ENCODE measurements at places on chromosomes 3 and 15.

DNA sequence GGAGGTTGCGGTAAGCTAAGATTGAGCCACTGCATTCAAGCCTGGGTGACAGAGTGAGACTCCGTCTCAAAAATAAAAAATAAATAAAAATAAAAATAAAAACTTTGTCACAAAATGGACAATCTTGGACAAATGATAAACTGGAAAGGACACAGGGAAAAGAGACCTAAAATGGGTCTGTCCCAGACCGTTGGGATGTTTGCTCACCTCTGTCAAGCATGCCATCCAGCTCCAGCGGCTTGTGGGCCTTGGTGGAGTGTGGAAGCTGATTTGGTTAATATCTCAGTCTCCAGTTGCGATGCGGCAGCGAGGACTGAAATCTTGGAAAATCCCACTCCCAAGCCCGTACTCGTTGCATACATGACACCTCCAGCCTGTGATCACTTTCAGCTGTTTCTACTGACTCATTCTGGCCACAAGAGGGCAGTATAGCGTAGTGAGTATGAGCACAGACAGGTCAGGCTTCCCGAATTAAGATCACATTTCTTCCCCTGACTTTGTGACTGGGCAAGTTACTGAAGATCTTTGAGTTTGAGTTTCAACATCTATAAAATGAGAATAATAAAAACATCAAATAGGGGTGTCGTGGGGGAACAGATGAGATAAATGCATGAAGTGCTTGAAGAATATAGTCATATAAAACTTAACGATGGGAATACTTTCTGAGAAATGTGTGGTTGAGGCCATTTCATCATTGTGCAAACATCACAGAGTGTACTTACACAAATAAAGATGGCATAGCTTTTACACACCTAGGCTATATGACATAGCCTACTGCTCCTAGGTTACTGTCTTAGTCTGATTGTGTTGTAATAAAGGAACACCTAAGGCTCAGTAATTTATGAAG, 19.6 kb upstream of the MOBP start:
- DNase-seq: peak; percentile 57

GRCh38 chr3:143726727-143727126, 121.5 kb downstream of the SLC9A9 start:
- DNase-seq: no peak

DNA sequence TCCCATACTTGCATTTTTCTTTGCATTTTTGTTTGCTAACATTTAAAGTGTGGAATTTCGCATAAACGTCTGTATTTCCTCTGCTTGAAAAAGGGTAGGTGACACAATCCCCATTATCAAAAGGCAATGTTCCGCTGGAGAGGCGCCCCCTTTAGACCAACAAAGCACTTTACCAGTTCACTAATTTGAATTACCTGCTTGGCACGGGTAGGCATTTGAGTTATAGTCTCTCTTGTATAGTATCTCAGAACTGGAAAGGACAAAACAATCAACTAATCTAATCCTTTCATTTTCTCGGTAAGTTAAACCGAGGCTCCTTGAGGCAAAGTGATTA, 775 bp upstream of the CCDC39 start:
- DNase-seq: peak; percentile 5

GRCh38 chr3:15298504-15298903, 33.9 kb downstream of the SH3BP5 start:
- DNase-seq: no peak

DNA sequence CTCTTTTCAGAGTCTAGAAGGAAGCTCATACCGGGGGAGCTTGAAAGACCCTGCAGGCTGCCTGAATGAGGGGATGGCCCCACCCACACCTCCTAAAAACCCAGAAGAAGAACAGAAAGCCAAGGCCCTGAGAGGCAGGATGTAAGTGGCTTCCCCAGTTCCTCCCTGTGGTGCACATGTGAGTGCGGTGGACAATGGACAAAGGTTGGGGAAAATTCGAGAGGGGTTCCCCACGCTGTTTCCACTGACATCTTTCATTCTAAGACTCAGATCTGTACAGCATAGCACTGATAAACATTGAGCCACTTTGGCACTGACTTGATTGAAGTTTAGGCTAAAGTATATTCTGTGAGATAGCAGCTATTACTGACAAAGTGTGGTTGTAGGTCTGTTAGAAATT, 79.5 kb upstream of the UMPS start:
- DNase-seq: no peak

DNA sequence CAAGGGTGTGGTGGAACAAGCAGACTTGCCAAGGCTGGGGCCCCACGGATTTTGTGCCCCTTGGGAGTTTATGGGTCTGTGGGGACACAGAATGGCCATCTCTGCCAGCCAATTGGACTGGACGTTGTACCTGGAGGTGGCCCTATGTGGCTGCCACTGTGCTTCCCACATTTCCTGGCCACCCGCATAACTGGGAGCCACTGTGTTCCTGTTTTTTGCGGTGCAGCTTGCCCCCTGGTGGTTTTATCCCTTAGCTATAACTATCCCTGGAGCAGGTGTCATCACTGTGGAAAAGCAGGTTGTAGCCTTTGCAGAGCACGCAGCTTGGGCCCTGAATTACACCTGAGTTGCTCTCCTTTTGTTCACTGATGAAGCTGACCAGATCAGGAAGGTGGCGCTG, 306.3 kb downstream of the ZPLD1 start:
- DNase-seq: no peak

DNA sequence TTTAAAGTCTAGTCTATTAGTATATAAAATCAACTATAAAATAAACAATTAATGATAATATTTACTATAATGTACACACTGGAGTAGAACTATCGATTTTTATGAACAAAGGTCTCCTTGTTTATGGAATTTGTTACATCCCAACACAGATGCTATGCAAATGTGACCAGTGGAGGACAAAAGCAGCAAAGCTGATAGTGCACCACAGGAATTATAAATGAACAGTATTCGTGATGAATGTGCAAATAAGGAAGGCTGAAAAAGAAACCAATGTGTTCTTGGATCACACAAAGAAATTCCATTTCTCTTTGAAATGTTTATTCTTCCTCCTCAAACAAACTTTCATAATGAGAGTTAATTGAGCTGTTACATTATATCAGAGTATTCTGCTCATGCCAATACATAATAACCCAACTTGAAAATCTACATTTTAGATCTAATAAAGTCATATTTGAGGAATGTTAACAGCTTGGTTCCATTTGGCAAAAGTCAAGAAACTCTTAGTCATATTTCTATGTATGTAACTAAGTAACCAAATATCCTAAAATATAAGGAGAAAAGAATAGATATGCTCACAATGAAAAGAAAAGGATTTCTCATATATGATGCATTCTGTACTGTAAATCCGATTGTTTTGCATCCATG, 79.3 kb downstream of the NEK10 start:
- DNase-seq: no peak

- no peak for DNase-seq
Measured at GRCh38 chr15:63905558-63906265, 72.0 kb upstream of the HERC1 start.

GRCh38 chr3:152738656-152739055, 96.3 kb upstream of the P2RY1 start:
- no peak for DNase-seq

DNA sequence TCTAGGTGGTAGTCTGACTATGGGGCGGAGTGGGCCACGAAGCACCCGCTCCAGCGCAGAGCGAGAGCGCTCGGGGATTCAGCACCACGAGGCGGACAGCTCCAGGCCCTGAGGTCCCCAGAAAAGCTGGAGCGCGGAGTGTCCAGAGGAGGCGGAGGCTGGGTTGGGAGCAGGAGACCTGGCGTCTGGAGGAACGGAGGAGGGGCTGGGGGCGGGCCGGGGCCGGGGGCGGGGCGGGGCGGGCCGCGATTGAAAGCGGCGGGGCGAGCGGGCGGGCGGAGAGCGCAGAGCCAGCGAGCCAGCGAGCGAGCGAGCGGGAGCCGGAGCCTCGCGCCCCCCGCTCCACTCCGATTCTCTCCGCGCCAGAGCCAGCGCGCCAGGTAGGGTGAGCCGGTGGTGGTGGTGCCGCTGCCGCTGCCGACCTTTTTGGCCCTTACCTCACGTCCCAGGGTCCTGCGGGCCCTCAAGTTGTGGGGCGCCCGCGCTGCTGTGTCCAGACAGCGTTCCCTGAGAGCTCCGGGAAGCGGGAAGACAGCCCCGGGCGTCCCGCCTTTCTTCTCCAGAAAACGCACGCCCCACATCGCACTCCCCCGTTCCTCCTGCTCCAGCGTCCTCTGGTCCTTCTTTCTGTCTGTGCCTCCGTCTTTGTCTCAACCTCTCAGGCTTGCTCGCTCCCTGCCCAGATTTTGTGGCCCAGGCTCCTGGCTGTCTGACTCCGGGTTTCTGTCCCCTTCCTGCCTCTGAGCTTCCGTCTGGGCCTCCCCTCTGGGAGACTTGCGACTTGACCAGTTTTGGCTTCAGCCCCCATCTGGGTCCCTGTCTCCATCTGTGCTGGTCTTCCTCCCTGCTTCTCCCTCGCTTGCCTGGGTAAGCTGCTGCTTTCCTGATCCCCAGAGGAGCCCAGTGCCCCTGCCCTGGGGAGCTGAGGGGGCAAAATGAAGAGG, at the start of gene GRM2:
Gene GRM2 (plus strand): TSS at position 281 of the 944 bp plus-strand sequence. CDS start 1,916 bp downstream, outside the sequence.
- DNase-seq: no peak

- no peak for DNase-seq
Measured at GRCh38 chr15:73426323-73426994, 16.5 kb upstream of the REC114 start.

DNA sequence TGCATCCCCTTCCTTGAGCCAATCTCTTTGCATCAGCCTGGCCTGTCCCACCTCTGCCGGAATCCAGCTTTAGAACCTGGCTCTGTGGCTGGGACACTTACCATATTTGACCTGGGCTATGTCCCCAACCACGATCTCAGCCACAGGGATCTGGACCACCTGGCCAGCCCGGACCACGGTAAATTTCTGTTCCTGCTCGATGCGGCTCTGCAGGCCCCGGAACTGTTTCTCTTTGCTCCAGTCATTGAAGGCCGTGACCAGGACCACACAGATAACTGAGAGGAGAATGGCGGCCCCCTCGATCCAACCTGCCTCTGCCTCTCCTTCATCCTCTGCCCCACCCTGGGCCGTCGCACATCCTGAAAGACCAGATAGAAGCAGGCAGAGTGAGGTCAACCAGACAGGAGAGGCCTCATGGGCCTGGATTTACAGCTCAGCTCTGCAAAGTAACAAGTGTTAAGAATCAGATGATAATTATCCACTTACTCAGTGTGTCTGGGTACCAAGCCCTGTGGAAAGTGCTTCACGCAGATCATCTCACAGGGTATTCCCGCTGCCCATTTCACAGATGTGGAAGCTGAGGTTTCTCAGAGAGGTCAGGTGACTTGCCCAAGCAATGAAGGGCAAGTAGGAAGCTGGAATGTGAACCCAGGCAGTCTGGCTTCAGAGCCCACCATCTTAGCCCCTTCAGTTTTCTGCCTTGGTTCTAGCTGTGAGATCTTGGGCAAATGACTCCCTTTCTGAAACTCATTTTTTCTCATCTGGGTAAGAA, 81.3 kb upstream of the SEC13 start:
- no peak for DNase-seq

- DNase-seq: no peak
Measured at GRCh38 chr3:51024121-51024520, 349.4 kb downstream of the DOCK3 start.

DNA sequence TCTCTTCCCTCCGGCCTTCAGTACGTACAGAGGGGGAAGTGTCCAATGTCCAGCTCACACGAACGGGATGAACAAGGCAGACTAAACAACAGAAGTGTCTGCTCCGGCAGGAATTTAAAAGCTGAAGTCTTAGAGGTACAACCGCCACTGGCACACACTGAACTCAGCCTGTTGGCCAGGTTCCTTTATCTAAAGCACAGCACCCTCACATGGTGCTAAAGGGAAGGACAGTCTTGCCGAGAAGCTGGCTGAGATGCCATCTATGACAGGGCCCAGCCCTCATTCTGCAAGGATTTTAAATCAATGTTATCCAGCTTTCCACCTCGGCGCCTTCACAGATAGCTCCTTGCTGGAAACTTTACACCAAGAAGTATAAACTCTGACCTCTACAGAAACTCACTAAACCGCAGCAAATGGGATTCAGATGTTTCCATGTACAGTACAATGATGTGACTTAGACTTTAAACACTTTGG, 2.8 kb downstream of the ADAMTS17 start:
- DNase-seq: no peak
